ENCODE measurements at places on chromosomes 7 and 10. TPM values are rescaled to one million over a fixed set of nuclear protein-coding genes. Genes with fewer than 3 reads are reported as not detected.

STEAP4 gene
- total RNA-seq, result 3.8 TPM

ECHDC3 gene
- total RNA-seq, result 0.75 TPM

SPDYE16 gene
- total RNA-seq, result not detected

PTF1A gene
- total RNA-seq, result not detected

DNA sequence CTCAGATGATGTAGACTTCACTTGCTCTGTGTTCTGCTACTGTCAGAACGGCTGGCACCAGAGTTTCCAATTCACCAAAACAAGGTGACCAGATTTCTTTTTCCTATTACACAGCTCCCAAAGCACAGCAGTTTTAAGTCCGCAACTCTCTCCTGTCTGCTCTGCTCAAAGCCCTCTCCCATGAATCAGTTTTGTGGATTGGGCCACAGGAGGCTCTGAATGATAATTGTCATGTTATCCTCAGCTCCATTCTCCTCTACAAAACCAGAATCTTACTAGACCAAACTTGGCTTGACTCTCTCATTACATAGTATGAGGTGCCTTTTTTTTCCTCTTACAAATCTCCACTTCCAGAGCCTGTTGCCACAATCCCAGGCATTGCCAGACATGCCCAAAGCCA, 223.5 kb downstream of the SNX13 start:
- H3K27me3 ChIP-seq, result no peaks in the 10 kb centered on the region
- H3K27ac ChIP-seq, result no peak overlapping the region
- H3K4me3 ChIP-seq, result no peak overlapping the region
- no peak for DNase-seq

DNA sequence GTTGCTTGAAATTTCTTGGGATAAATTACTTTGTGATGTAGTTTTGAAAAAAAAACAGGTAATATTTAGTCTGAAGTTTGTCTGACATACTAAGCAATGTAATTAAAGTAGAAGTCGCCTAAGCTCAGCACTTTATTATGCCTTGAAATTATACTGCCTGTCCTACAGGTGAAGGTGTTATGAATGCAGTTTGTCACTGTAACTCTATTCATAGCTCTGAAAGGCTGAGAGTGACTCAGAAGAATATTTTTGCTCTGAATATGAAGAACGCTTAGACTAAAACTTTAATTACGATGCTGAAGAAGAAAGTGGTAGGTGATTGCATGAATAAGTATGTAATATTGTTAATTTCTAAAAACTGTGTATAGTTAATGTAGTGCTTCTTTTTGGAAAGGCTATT, 9.2 kb downstream of the CFTR start:
- H3K27ac ChIP-seq, result peak overlapping the region; percentile 53
- H3K4me1 ChIP-seq, result peaks cover 3% of the 10 kb centered on the region
- H3K4me3 ChIP-seq, result no peak overlapping the region
- DNase-seq, result no peak

DNA sequence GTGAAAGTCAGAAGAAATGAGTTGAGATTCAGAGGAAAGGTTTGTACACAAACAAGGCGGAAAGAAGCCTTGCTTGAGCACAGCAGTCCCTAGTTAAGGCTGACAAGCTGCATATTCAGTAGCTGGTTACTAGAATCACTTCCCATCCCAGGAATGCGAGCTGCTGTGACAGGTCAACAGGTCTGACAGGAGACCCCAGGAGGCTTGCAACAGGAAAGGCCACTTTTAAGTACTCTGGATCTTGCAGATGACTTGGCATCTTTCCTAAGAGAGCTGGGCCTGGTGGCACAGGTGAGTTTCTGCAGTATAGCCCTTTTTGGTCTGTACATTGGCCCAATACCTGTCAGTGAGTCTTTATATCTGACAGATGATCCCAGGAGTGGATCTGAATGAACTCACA, 35.7 kb upstream of the UNC5B start:
- H3K4me3 ChIP-seq, result no peak overlapping the region
- no peak for DNase-seq
- H3K4me1 ChIP-seq, result no peaks in the 10 kb centered on the region
- no peaks in the 10 kb centered on the region for H3K27me3 ChIP-seq
- no peaks in the 10 kb centered on the region for H3K36me3 ChIP-seq

GRCh38 chr10:101723176-101723575, 28.2 kb upstream of the FBXW4 start:
- H3K27ac ChIP-seq, result no peak overlapping the region
- DNase-seq, result no peak
- H3K36me3 ChIP-seq, result no peaks in the 10 kb centered on the region
- no peak overlapping the region for H3K4me3 ChIP-seq
- no peaks in the 10 kb centered on the region for H3K27me3 ChIP-seq

DNA sequence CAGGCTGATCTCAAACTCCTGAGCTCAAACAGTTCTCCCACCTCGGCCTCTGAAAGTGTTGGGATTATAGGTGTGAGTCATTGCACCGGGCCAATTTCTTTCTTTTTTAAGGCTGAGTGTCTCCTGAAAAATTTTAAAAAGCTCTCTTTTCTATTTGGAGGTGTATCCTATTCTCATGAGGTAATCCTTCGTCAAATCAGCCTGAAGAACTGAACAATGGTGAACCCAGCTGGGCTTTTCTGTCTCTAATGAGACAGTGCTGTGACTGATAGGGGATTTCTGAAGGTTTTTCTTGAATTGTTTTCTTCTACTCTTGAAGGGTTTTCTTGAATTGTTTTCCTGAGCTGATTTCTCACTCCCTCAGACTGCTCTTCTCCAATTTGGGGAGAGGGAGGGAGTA, 30.9 kb upstream of the CALU start:
- no peaks in the 10 kb centered on the region for H3K4me1 ChIP-seq
- H3K27ac ChIP-seq, result no peak overlapping the region
- DNase-seq, result no peak
- no peak overlapping the region for H3K4me3 ChIP-seq

DNA sequence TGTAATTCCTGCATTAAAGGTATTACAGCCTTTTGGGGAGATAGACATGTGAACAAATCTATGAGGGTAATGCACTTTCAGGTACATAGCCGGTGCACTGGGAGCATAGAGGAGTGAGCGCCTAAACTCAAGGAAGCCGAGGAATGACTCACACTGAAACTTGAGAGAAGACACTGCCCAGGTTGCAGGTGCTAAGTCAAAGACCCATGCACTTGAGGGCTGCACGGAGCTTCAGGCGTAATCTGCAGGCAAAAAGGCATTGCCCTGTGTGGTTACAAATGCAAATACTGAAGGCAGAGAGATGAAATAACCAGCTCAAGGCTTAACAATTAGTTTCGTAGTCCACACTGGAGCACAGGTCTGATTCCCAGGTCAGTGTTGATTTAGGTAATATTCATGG, 51.0 kb upstream of the OSBPL3 start:
- H3K4me3 ChIP-seq, result no peak overlapping the region
- H3K27ac ChIP-seq, result no peak overlapping the region
- H3K4me1 ChIP-seq, result no peaks in the 10 kb centered on the region

DNA sequence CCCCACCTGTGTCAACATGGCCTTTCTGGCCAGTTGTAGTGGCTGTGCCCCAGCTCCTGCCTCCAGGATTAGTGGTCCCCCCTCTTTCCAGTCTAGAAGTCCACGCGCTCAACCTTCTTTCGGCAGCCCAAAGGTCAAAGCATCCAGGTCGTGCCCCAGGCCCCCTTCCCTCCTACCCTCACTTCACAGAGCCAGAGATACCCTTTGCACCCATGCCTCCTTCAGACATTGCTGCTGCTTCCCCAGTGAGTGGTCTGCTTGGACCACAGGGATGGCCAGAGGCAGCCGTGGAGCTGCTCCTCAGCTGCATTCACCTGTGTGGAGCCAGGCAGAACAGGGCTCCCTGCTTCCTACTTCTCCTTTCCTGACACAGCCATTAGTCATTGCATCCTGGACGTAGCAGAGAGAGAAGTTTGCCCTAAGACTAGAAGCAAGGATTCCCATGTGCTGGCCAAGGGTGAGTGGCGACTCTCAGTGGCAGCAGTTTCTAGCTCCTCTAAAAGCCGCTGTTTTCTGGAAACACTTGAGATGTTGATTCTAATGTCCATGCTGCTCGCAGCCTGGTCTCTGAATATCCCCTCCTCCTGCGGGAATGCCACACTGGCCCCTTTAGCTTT, 243.1 kb upstream of the SHH start:
- no peak for DNase-seq
- no peak overlapping the region for H3K27ac ChIP-seq
- H3K27me3 ChIP-seq, result no peaks in the 10 kb centered on the region
- H3K36me3 ChIP-seq, result no peaks in the 10 kb centered on the region
- no peaks in the 10 kb centered on the region for H3K4me1 ChIP-seq
- H3K4me3 ChIP-seq, result no peak overlapping the region
